ENCODE measurements at places on chromosomes 2 and 18.

- no peak for DNase-seq
Observed at GRCh38 chr2:239153806-239154591, 246.8 kb downstream of the HDAC4 start.

DNA sequence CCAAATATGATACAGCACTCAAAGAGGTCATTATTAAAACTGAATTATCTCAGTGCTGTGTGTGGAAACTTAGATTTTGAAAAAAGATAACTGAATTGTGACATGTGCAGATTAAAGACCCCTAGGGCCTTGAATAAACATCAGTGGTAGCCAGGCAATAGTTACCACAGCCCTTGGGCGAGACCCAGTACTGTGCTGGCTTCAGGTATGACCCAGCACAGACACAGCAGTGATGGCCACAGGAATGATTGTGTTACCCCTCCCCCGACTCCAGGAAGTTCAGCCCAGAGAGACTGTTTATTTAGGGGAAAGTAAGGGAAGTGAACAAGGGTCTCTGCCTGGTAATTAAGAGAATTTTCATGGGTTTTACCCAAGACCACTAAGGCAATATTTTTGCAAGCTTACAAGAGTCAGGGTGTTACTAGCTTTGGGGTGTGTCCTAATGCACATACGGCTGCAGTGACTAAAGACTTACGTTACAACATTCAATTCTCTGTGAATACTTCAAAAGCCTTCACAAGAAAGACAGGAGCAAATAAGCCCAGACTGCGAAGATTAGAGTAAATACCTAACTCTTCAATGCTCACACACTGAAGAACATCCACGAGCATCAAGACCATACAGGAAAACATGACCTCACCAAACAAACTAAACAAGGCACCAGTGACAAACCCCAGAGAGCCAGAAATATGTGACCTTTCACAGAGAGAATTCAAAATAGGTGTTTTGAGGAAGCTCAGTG is 28.2 kb upstream of the ITGAV start:
- no peak for DNase-seq

- no peak for DNase-seq
Observed at GRCh38 chr2:235098736-235099494, 147.1 kb downstream of the SH3BP4 start.

GRCh38 chr2:148623086-148623485 is 21.5 kb upstream of the EPC2 start:
- DNase-seq: no peak

GRCh38 chr2:241364781-241365180 is 8.7 kb downstream of the FARP2 start:
- DNase-seq: no peak

GRCh38 chr18:25080211-25080610 is 271.8 kb downstream of the ZNF521 start:
- DNase-seq: no peak

DNA sequence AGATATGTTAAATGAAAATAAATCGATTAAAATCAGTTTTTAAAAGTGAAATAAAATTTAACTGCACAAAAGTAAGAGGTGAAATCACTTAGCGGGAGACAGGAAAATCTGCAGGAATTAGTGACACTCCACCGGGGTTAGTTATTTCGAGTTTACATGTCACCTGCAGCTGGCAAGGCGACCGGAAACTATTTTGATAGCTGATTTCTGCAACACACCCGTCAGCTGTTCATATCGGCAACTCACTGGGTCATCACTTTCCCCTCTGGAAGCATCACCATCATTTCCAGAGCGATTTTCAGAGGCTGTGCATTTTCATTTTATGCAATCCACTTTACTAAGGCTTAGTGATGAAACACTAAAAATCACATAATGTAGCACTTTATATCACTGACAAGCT is 52.9 kb downstream of the PXDN start:
- no peak for DNase-seq

- DNase-seq: no peak
Observed at GRCh38 chr18:7830468-7830867, 263.4 kb downstream of the PTPRM start.

GRCh38 chr2:201701646-201702045 is 3.2 kb upstream of the MPP4 start:
- DNase-seq: no peak

DNA sequence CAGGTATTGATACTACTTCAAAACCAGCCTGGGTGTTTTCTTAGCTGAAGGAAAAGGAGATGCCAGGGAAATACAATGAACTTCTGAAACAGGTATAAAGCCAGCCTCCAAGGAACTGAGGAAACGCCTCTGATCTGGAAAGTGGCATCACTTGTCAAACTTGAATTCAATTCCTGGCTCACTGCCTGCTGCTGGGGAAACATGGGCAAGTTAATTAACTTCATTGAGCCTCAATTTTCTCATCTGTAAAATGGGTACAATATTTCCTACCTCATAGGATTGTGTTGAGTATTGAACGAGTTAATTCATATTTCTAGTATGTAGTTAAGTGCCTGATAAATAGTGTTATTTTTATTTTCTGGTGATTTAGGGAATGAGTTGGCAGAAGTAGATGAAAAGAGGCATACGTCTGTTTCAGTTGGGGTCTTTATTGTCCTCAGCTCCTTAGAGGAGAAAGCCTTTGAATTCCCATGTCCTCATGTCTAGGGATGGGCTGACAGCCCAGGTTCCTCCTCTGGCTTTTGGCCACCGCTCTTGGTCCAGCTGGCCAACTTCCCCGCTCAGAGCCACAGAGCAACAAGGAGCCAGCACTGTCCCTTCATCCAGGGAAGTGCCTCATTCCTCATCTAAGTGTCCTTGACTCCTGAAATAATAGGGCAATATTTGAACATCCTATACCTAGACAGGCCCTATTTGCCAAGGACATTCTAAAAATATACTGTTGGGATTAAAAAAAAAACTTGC is 210.5 kb upstream of the GATA6 start:
- no peak for DNase-seq

GRCh38 chr2:128773641-128774319 is 455.1 kb upstream of the HS6ST1 start:
- DNase-seq: no peak

DNA sequence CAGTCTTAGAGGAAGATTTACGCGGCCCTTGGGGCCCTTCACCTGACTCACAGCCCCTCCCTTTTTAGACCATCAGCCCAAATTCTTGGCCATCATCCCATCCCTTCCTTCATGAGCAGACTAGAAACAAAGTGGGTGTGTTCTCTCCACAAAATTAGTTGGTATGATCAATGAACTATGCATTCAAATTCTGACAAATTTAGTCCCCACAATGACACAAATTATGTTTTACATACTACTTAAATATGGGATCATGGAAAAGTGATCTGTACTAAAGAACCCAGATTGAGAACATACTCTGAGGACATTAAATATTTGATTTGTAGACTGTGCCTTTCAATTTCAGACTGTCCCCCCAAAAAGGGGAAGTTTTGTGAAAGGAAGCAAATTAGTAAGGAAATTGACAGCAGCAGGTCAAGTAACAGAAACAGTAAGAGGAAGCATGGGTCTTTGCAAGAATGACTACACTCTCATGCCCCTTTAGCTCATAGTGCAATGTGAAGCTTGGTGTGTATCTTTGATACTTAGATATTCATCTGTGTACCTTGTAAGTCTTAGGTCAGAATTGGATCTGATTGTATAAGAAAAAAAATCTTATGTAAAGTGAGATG is 2.2 kb upstream of the MAPRE2 start:
- no peak for DNase-seq

- no peak for DNase-seq
Observed at GRCh38 chr18:44536046-44536445, 144.6 kb upstream of the SETBP1 start.

DNA sequence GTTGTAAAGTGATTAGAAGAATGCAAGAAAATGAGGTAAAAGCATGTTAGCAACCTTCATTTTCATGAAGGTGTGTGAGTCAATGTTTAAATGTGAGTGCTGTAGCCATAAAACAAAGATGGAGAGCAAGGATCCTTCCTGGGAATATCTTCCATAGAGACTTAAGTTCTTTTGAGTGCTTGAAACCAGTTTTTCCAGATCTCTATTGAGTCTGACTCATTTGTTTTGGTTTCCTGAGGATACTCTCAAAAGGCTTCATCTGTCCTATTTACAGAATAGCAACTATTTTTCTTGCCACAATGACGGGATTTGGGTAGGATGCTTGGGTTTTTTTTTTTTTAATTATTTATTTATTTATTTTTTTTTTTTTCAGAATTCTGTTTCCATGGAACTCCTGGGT is 45.9 kb upstream of the ASB1 start:
- DNase-seq: no peak

GRCh38 chr2:10490806-10491291 is 42.7 kb upstream of the ODC1 start:
- DNase-seq: no peak

DNA sequence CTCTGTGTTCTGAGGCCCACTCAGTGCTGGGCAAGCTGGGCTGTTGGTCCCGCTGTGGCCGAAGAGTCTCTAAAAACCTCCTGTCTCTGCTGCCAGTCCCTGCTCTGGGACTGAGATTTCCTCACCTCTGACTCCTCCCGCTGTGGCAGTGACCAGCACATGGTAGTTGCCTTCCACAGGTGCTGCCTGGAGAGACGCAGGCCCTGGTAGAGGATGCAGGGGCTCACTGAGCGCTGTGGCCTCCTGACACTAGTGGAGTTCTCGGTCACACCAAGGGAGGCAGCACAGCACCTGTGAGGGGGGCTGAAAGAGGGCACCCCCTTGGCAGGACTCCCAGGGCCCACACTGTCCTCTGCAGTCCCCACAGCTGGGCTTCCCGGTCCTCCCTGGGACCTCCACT is 3.8 kb upstream of the ASB1 start:
- no peak for DNase-seq

GRCh38 chr2:216765761-216766262 is 70.5 kb upstream of the IGFBP5 start:
- DNase-seq: no peak

GRCh38 chr18:79485788-79486355 is 90.1 kb downstream of the NFATC1 start:
- DNase-seq: no peak

DNA sequence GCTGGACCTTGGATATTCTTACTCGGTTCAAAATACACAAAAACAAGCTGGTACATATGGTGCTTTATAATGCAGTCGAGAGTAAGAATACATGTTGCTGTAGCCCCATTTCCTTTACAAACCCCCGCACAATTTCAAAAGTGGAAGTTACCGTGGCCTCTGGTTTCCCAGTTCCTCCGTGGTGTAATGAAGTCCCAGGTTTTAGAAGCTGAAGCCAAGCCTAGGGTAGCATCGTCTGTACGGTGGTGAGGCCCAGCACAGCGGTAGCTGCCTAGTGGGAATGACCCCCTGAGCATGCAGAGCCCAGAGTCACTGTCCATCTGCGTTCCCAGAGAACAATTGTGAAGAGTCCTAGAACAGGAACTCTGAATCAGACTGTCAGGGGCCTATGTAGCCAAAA is 171.8 kb downstream of the ASXL3 start:
- no peak for DNase-seq

- DNase-seq: no peak
Observed at GRCh38 chr2:173555833-173556232, 201.2 kb downstream of the CDCA7 start.

- DNase-seq: no peak
Observed at GRCh38 chr18:73626221-73626620, 521.4 kb downstream of the FBXO15 start.

DNA sequence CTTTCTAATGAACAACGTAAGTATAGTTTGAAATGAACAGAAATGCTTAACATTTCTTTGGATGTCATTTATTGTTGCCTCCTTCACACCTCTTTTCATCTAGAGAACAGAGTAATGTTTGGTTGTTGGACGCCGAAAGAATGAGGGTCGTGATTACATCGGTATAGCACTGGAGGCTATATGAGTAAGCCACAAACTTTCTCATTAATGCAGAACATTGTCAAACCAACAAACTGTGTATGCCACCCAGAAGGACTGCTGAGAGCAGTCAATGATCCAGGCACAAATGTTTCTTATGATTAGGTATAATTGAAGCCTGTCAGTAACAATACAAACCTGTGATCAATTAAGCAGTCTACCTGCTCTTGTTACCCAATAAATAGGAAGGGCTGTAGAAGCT is 1494.7 kb upstream of the NXPH2 start:
- DNase-seq: no peak

DNA sequence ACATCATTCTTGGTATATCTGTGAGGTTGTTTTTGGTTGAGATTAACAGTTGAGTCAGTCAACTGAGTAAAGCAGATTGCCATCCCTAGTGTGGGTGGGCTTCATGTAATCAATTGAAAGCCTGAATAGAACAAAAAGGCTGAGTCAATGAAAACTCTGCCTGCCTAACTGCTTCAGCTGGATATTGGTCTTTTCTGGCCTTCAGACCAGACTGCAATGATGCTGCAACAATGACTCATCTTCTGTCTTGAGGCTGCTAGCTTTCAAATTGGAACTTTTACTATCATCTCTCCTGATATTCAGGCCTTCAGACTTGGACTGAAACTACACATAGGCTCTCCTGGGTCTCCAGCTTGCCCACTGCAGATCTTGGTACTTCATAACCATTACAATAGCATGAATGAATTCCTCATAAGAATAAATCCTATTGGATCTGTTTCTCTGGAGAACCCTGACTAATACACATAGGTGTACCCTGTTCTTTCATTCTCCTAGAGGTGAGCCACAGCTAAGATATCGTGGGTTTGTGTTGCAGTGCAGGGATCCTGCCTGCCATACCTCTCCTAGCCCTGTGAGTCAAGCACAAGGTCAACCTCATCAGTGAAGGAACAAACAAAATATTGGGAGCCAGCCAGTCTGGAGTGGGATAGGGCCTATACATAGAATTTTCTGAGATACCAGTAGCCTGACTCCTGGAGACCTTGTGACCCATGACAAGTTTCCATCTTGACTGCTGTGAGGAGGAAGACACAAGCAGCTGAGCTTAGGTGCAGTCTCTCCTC is 473.8 kb downstream of the DCC start:
- no peak for DNase-seq

DNA sequence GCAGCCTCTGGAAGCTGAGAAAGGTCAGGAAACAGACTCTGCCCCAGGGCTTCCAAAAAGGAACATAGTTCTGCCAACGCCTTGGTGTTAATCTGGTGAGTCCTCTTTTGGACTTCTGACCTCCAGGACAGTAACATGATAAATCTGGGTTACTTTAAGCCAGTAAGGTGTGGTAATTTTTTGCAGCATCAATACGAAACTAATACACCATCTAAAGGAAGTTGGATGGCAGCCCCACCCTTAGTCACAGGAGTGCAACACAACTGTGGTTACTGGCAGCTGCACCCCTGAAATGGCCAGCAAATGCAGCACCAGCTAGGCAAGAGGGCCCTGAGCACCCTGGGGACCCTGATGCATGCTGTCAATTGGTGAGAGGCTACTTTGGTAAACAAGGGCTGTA is 25.8 kb downstream of the CREG2 start:
- DNase-seq: no peak
